LoVo (cell line): ENCODE measurements at places on chromosomes 12 and 14.

- DNase-seq = no peak
Observed at GRCh38 chr12:65099182-65099581, 21.9 kb downstream of the WIF1 start.

- no peak for DNase-seq
Observed at GRCh38 chr14:85280074-85280473, 249.9 kb upstream of the FLRT2 start.

GRCh38 chr12:5264006-5264405 is 167.9 kb upstream of the NTF3 start:
- DNase-seq = no peak

DNA sequence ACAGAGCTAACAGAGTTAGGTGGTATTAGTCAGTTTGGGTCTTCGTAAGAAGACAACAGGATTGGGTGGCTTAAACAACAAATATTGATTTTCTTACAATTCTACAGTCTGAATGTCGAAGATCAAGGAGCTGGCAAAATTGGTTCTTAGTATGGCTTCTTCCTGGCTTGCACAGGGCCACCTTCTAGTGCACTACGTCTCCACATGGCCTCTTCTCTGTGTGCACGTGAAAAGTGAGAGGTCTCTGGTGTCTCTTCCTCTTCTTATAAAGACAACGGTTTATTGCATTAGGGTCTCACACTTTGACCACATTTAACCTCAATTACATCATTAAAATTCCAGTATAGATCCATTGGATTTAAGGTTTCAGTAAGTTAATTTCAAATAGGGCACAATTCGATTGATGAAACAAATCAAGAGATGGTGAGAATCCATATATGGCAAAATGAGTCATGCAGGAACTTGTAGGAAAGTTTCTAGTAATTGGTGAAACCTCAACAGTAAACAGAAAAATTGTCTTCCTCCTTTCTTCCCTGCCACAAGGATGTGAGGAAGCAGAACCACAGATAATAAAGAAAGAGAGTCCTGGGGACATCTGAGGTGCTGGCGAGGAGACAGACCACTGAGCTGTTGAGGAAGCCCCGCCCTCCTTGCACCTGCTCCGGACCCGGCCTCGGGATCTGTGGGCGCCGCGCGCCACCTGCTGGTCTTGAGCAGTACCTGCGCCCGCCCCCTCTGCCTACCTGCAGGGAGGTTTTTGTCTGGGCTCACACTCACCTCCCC is 846.7 kb downstream of the TMEM121 start:
- peak; percentile 66 for DNase-seq

GRCh38 chr12:34287437-34287836 is 265.1 kb downstream of the ALG10 start:
- DNase-seq = no peak

- peak; percentile 36 for DNase-seq
Observed at GRCh38 chr12:120496413-120497340, 764 bp downstream of the DYNLL1 start.

GRCh38 chr12:124567673-124568373 is 411 bp upstream of the NCOR2 start:
- peak; percentile 87 for DNase-seq

DNA sequence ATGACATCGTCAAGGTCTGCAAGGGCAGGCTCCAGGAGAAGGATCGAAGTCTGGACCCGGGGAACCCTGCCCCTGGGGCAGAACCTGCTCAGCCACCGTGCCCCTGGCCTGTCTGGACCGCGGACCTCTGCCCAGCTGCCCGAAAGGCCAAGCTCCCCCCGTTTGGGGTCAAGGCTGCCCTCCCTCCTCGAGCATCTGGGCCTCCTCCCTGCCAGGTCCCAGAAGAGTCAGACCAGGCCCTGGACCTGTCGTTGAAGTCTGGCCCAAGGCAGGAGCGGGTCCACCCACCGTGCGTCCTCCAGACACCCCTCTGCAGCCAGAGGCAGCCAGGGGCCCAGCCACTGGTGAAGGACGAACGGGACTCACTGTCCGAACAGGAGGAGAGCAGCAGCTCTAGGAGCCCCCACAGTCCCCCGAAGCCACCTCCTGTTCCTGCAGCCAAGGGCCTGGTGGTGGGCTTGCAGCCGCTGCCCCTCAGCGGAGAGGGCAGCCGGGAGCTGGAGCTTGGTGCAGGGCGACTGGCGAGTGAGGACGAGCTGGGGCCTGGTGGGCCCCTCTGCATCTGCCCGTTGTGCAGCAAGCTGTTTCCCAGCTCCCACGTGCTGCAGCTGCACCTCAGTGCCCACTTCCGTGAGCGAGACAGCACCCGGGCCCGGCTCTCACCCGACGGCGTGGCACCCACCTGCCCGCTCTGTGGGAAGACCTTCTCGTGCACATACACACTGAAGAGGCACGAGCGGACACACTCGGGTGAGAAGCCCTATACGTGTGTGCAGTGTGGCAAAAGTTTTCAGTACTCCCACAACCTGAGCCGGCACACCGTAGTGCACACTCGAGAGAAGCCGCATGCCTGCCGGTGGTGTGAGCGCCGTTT is 856 bp downstream of the ZBTB42 start:
- DNase-seq = no peak

- DNase-seq = no peak
Observed at GRCh38 chr14:42228611-42229010, 621.9 kb downstream of the LRFN5 start.

- no peak for DNase-seq
Observed at GRCh38 chr12:94819011-94819410, 168.7 kb upstream of the TMCC3 start.

GRCh38 chr12:1619587-1619986 is 9.4 kb upstream of the WNT5B start:
- no peak for DNase-seq

GRCh38 chr12:70398862-70399261 is 32.8 kb downstream of the KCNMB4 start:
- no peak for DNase-seq

- no peak for DNase-seq
Observed at GRCh38 chr12:46507766-46508165, 135.2 kb upstream of the SLC38A2 start.

- no peak for DNase-seq
Observed at GRCh38 chr12:70661466-70662161, 24.4 kb upstream of the PTPRB start.

DNA sequence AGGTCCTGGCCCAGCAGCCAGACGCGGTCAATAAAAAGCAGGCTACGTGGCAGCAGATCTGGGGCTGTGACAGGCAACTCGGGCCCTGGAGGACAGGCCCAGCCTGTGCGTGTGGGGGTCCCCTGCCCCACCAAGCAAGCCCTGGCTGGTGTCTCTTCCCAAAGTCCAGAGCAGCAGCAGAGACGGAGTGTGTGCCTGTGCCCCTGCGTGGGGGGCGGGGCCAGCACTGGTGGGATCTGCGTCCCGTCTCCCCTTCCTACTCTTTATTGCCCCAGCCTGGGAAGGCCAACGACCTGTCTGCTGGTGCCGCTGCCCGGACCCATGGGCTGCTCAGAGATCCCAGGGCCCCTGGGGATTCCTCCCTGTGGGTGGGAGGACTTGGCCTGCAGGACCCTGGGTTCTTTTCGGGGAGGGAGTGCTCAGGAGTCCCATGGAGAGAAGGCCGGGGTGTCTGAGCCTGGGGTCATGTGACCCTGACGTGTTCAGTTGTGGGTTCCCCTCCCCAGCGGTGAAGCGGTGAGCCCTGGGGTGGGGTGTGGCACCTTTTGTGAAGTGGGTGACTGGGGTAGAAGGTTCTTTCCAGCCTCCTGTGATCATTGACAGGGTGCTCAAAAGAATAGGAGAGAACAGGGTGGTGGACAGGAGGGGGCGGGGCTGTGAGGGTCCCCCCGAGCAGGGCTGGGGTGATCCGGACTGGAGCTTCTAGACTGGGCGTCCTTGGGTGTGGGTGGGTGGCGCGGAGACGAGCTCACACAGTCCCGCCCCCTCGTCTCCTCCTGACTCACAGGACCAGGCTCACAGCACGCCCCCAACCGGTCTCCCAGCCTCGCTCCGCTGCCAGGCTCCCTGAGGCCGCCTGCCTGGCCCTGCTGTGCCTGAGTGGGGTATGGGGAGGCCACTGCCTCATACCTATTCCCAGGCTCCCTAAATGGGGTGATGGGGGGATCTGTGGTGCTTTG is 22.4 kb downstream of the ASPG start:
- DNase-seq = no peak

- DNase-seq = no peak
Observed at GRCh38 chr14:50978529-50978871, 34.2 kb upstream of the PYGL start.

GRCh38 chr14:94427016-94427613 is 25.5 kb downstream of the SERPINA11 start:
- no peak for DNase-seq

- no peak for DNase-seq
Observed at GRCh38 chr12:31478898-31479297, 112.0 kb downstream of the DENND5B start.

- DNase-seq = no peak
Observed at GRCh38 chr12:62078020-62078419, 182.2 kb upstream of the USP15 start.

GRCh38 chr12:28032811-28033537 is 60.4 kb upstream of the PTHLH start:
- DNase-seq = no peak

DNA sequence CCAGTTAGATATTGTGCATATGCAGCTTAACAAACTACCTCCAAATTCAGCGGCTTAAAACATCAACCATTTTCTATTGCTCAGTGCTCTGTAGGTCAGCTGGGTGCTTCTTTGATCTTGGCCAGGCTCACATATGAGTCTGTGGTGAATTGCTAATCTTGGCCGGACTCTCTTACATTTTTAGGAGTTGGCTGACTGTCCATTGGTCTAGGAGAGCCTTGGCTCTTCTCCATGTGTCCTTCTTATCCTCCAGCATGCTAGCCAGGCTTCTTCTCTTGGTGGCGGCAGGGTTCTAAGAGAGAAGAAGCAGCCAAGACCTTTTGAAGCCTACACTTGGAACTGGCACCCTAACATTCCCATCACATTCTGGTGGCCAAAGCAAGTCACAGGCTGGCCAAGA is 174.3 kb upstream of the PWP1 start:
- no peak for DNase-seq

DNA sequence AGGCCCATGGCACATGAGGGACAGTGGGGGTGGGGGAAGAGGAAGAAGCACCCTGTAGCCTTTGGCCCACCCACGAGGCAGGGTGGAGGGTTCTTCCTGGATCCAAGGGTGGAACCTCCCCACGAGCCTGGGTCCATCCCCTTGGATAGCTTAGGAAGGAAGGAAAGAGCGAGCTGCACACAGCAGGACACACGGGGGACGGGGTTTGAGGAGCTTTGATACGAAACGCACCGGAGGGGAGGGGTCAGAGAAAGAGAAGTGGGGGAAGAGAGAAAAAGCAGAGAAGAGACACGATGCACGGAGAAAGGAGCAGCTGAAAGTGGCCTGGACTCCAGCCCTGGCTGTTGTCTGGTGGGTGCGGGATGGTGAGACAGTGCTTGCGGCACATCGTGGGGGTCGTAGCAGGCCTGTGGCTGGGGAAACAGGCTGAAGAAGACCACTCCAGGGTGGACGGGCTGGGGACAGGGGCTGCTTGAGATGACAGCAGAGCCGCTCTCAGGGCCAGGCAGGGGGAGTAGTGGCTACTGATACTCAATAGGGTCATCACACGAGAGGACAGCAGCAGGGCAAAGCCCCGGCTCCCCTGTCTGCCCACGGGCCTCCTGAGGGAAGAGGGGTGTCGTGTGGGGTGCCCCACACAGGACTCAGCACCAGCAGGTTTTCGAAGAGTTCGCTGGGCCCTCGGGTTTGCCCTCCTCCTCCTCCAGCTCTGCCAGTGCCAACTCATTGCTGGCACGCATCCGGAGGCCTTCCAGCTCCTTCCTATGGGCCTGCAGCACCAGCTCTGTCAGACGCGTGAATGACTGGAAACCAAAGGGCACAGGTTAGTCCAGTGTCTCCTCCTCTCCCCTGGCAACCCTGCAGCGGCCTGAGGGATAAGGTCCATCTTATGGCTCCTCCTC is 5.4 kb upstream of the GPX2 start:
- DNase-seq = no peak

DNA sequence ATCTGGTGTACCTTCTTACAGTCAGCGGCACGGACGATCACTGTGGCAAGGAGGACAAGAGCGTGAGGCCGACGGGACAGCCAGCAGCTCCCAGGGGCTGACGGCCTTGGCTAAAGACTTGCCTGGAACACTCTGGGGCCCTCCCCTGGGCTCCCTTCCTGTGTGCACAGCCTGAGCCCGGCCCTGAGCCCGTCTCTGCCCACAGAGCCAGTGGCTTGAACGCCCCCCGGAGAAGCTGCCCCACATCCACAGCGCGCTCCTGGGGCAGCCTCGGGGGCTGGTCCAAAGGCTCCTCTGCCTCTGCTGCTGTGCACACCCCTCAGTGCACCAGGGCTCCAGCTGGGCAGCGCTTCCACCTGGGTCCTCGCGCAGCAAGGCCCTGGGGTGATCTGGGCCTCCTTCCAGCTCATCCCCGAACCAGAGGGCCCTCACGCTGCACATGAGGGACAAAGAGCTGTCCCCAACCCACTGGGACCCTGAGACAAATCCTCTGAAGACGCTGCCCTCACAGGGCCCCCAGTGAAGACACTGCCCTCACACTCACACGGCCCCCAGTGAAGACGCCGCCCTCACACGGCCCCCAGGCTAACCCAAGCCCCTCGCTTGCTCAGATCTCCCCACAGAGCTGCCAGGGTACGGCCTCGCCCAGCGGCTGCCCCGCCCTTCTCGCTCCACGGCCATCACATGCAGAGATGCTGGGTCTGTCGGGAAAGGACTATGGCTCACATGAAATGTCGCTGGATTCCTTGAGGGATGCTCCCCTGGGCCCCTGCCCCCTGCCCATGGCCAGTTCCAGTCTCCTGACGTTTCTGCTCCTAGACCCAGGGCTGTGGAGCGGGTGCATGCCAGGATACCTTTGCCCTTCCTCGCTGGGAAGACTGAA is 22.2 kb downstream of the AMN start:
- DNase-seq = no peak

GRCh38 chr14:20578784-20579502 is 8.9 kb downstream of the RNASE11 start:
- DNase-seq = no peak

DNA sequence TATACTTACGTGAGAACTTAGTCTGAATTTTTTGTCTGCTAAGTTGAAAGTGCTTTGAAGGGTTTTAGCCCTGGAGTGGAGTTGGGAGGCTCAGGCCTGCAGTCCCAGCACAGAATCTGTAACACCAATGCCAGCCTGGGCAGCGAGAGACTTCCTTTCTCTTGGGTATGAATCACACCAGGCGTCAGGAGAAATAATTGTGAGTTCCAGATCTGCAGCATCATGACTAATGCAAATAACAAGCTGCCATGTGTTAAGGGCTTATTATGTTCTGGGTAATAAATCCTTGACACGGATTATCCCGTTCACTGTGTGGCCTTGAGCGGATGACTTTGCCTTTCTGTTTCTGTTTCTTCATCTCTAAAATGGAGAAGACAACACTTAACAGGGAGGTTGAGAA is 70.6 kb downstream of the B4GALNT3 start:
- DNase-seq = no peak

GRCh38 chr14:58540749-58541632 is 96.8 kb upstream of the DACT1 start:
- no peak for DNase-seq

DNA sequence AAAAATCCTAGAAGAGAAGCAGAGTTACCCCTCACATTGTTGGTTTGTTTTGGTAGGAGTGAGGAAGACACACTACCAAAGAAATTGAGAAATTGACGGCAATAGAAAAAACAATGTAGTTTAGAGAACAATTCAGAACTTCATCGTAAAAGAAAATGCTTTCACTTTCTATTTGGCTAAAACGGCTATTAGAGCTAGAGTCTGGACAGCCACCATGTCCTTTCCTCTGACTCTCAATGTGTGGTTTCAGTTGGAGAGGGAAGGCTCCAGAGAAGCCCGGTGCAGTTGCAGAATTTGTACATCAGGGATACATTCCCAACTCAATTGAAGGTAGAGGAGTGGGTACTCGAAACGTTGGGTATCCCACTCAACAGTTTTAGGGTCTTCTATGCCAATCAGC is 535.3 kb downstream of the GALC start:
- no peak for DNase-seq
